ENCODE measurements at places on chromosomes 5 and 9. TPM values are rescaled to one million over a fixed set of nuclear protein-coding genes. Genes with fewer than 3 reads are reported as not detected.

Gene QRFP
- total RNA-seq, result not detected

Gene ACTBL2
- total RNA-seq, result under 0.01 TPM

Gene SLC25A25
- total RNA-seq, result 48.5 TPM

Gene TTC16
- total RNA-seq, result not detected

Gene IFNA16
- not detected for total RNA-seq

Gene PCDHB2
- 0.22 TPM for total RNA-seq

Gene DBH
- not detected for total RNA-seq

Gene FST
- 10.1 TPM for total RNA-seq

Gene PCDHGA9
- 2.0 TPM for total RNA-seq

Gene LEAP2
- total RNA-seq, result 0.11 TPM

Gene ASPN
- total RNA-seq, result not detected

Gene SLC27A6
- 0.11 TPM for total RNA-seq

Gene CHSY3
- total RNA-seq, result 4.4 TPM

Gene OLFML2A
- 4.6 TPM for total RNA-seq

Gene TMEM8B
- total RNA-seq, result 0.17 TPM

Gene FOXD1
- 0.09 TPM for total RNA-seq

Gene ZNF462
- 2.9 TPM for total RNA-seq

Gene SLC28A3
- under 0.01 TPM for total RNA-seq

Gene CER1
- not detected for total RNA-seq

Gene SPDL1
- 7.3 TPM for total RNA-seq

Gene C1QTNF2
- total RNA-seq, result 0.11 TPM

Gene PCDHA13
- 0.09 TPM for total RNA-seq

Gene IER5L
- total RNA-seq, result 20.4 TPM

Gene HAND1
- total RNA-seq, result not detected

Gene SOWAHA
- not detected for total RNA-seq

Gene WNT8A
- total RNA-seq, result not detected

Gene MRPL50
- total RNA-seq, result 19.3 TPM

Gene FOCAD
- total RNA-seq, result 113 TPM

Data from dermis lymphatic vessel endothelial cell (primary cell).